ENCODE measurements at places on chromosomes 1 and 21. TPM values are rescaled to one million over a fixed set of nuclear protein-coding genes. Genes with fewer than 3 reads are reported as not detected.

- peak; percentile 50 for DNase-seq
Measured at GRCh38 chr1:59092126-59092525, 204.8 kb upstream of the FGGY start.

DNA sequence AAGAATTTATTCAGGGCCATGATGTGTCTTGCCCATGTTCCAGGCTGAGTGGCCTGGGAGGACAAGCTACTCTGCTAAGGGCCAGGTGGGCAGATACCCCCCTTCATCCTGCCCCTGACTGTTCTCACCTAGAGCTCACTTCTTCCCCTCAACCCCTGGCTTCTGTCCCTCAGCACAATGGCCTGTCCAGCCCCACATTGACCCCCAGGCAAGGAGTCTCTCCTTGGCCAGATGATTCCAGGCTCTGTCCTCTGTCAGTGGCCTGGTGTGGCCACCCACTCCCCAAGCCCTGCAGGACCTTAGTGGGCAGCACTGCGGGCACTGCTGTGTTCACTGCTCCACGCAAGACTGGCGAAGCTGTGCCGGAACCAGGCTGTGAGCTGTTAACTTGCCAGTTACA is 460.0 kb downstream of the MATN1 start:
- DNase-seq = no peak

DNA sequence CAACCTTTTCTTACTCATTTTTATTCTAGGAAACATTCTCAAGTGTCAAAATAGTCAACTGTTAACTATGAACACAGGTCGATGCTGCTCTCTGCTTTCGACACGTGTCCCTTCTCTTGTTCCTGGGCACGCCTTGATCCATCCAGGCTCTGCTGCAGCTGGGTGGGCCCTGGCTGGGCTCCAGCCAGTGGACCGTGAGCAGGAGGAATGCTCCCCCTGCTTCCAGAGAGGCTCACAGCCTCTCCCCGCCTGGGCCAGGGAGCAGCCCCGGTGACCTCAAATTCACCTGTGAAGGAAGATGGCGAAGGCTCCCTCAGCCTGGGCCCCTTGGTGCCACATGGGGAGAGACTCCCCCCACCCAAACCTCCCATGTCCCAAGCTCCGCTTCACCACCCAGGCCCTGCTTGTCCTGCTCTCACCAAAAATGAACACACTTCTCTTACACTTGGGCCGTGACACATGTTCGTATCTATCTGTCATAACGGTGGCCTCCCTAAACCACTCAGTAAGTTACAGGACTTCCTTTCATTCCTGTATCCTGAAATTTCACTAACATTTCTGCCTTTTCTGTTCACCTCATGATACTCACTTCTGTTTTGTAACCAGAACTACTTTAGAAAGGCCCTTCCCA is 24.6 kb upstream of the ADARB1 start:
- peak; percentile 47 for DNase-seq

DNA sequence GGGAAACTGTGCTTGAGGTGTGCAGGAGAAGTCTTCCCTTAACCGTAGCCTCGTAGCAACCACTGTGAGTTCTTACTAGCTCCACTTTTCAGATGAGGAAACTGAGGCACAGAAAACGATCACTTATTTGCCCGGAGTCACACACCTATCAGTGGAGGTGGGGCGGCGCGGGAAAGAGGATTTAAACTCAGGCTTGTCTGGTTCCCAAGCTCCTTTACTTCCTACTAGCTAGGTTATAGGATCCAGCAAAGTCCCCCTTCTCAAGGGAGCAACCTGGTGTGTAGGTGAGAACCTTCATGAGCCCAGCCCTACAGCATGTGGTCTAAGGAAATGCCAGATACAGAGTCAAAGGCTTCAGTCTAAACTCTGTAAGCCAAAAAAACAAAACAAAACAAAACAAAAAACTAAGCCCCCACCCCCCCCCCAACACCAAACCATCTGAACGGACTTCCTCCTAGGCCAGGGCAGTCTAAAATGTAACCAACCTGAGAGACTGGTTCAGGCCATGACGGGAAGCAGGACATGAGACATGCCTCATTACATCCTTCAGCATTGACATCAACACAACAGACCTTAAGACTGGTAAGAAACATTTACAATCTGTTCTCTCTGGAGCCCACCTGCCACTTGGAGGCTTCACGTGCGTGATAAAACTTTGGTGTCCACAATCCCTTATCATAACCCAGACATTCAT is 709 bp upstream of the FBXO42 start:
- no peak for DNase-seq

GRCh38 chr1:184152434-184152898 is 100.9 kb downstream of the TSEN15 start:
- peak; percentile 61 for DNase-seq

GRCh38 chr1:59332983-59333382 is 36.1 kb downstream of the FGGY start:
- peak; percentile 75 for DNase-seq

DNA sequence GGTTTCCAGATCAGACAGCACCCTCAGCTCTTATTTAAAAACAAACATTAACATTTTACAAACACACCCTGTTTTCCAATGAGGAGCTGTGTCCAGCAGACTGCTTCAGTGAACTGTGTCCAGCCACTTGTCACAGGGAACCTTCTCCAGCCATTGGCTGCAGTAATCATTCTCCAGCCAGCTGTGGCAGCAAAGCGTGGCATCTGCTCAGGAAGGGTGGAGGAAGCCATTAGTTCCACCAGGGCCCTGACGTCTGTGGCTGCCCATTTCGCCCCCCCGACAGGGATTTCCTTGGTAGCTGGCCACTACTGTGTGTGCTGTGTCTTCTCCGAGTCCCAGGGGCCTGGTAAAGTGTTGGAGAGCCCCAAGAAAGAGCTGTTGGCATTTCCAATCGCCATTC is 62.9 kb upstream of the SELENON start:
- DNase-seq = no peak

DNA sequence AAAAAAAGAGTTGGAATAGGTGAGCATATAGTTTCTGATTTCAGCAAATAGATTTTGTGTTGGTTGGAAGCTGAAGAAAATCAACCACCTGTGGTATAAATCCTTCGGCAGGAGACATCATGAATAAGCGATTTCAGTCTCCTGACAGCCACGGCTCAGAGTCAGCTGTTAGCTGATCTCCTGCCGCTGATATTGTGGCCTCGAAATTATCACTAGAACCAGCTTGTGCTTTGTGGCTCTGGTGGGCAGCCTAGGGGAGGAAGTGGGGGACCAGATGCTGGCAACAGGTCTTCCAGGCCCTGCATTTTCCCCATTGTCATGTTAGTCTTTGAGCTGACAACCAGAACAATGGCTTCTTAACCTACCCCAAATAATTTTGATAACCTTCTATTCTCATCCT is 842 bp upstream of the GCSAML start:
- DNase-seq = no peak

GRCh38 chr1:198363625-198364151 is 176.8 kb downstream of the ATP6V1G3 start:
- DNase-seq = no peak

GRCh38 chr1:41777695-41778094 is 141.0 kb downstream of the HIVEP3 start:
- no peak for DNase-seq

DNA sequence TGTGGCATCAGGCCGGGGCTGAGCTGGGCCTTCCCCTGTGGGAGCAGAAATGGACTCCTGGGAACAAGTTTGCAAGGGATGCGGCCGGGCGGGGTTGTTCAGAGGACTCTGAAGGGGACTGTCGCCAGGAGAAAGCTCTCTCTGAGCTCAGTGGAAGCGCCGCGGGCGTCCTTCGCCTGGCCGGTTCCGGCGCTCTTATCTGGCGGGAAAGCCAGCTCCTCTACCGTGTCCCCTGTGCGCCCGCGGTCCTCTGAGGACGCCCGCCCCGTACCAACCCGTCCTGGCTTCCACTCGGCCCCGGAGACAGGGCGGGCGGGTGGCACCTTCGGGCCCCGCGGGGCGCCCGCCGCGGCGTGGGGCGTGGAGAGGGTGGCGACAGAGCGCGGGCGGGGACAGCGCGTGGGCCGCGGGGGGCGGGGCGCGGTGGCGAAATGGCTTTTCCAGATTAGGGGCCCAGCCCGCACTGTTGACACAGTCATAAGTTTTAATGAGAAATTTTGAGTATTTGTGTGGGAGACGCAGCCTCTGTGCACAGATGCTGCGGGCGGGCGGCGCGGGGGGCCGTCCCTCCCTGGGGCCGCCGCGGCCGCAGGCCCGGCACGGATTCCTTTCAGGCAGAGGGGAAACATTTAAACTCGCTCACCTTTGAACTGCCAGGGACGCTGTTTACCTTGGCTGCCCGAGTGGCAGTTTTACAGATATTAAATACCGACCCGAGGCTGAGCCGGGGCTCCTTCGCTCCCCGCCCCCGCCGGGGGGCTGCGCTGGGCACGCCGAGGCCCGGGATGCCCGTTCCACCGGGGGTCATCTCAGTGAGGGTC is 70.2 kb downstream of the FOXD2 start:
- no peak for DNase-seq

DNA sequence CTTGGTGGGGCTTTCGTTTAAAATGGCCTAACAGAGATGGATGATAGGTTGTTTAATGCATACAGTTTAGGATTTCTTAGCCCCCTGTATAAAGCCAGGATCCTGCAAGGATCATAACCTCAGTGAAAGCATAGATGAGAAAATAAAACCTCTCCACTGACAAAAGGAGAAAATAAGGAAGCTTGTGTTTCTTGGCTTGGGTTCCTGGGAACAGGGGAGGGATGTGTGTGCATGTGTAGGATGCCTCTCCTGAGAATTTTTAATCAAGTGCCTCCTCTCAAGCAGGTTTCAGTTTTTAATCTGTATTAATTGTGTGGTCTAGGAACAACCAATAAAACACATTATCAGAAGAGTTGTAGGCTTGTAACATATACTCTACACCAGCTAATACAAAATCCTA is 26.1 kb downstream of the PRKACB start:
- DNase-seq = no peak

- no peak for DNase-seq
Measured at GRCh38 chr1:243963571-243963970, 87.5 kb upstream of the ZBTB18 start.

- no peak for DNase-seq
Measured at GRCh38 chr1:208139434-208140045, 104.6 kb downstream of the PLXNA2 start.

- DNase-seq = no peak
Measured at GRCh38 chr21:29638761-29639327, 301.0 kb downstream of the GRIK1 start.

DNA sequence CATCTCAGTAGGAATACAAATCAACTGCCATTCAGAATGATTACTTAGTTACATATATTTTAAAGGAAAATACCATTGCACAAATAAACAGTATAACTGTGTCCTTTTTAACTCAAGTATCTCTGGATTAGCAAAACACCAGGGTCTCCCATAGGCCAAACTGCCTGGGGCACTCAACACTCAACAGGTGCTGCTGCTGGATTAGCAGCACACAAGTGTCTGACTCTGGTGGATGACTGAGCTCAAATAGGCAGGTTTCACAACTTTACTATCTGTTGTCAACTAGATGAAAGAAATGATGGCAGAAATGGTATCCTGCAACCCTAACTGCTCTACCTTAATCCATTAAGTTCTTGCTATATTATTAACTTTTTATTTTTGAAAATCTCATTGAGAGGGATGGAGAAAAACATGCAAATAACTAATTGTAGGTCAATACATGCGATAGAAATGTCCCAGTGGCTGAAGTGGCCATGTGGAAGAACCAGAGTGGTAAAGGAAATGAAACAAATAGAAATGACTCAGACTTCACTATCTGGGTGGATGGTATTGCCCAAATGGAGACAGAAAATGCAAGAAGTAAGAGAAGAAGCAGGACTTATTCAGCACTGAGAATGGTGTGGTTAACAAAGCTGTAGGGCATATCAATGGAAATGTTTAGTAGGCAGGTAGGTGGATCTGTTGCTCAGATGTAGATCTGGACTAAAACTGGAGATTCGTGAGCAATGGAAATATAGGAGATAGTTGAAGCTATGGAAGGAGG is 90.8 kb upstream of the CCDC190 start:
- peak; percentile 20 for DNase-seq

DNA sequence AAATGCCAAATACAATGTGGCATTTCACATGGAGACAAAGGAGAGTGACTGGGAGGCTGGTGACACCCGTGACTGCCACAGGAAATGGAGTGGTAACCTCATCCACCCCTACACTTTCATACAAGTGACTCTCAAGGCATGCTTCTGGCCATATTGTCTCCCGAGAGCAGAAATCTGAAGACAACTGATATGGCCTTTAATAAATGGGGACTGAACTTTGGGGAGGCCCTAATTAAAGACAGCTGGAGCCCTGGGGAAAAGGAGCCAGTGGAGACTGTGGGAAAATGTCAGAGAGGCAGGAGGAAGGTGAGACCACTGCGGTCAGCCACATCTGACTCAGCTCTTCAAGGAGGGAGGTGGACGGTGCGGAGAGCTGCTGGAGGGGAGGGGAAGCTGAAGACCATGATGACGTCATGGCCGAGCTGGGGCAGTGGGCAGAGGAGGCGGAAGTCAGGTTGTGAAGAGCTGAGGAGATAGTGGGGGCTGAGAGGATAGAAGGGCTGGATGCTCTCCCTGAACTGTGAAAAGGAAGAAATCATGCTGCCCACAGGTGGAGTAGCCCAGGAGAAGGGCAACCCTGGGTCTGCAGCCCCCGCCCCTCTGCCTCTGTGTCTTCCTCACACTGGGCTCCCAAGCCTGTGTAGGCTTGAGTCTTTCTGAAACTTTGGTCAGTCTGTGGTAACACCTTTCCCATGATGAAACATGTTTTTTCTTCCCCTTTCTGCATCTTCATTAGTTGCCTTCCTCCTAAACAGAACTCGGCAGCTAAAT is 14.0 kb upstream of the NCF2 start:
- peak; percentile 97 for DNase-seq

KCNQ4 gene
- 0.09 TPM for polyA plus RNA-seq

FMO2 gene
- polyA plus RNA-seq = 0.05 TPM

TACSTD2 gene
- polyA plus RNA-seq = not detected

LCE1B gene
- not detected for polyA plus RNA-seq

CHRM3 gene
- not detected for polyA plus RNA-seq

C4BPA gene
- not detected for polyA plus RNA-seq
